ENCODE measurements at places on chromosomes 3 and 15. TPM values are rescaled to one million over a fixed set of nuclear protein-coding genes. Genes with fewer than 3 reads are reported as not detected.

The CYP8B1 gene
- not detected for polyA plus RNA-seq

DNA sequence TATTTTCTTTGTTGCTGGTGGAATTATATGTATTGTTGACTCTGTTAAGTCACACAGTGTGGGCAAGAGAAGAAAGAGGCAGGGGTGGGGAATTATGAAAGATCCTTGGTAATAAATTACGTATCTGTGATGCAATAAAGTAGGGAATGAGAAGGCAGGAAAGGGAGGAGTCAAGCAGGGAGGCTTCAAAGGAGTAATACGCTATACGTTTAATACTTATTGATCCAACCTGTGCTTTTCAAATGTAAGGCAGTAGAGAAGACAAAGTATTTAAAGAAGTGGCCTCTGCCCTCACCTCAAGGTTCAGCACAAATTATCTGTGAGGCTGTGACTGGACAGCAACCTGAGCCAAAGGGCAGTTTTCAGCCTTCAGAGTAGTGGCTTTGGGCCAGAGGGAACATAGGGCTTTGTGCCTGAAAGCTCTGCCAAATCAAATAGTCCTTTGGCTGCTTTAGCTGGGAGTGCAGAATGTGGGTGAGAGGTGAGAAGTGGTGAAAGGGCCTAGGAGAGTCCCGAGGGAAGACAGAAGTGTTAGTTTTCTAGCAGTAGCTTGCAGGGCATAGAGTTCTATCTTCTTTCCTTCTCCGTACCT, 1.2 kb upstream of the PLIN1 start:
- H3K27me3 ChIP-seq = no peaks in the 10 kb centered on the region
- no peak overlapping the region for H3K4me3 ChIP-seq
- no peak overlapping the region for H3K27ac ChIP-seq
- H3K36me3 ChIP-seq = no peaks in the 10 kb centered on the region
- no peaks in the 10 kb centered on the region for H3K4me1 ChIP-seq

GRCh38 chr3:51297333-51297732, 87.8 kb upstream of the MANF start:
- H3K36me3 ChIP-seq = no peaks in the 10 kb centered on the region
- no peak overlapping the region for H3K4me3 ChIP-seq
- no peak for DNase-seq

DNA sequence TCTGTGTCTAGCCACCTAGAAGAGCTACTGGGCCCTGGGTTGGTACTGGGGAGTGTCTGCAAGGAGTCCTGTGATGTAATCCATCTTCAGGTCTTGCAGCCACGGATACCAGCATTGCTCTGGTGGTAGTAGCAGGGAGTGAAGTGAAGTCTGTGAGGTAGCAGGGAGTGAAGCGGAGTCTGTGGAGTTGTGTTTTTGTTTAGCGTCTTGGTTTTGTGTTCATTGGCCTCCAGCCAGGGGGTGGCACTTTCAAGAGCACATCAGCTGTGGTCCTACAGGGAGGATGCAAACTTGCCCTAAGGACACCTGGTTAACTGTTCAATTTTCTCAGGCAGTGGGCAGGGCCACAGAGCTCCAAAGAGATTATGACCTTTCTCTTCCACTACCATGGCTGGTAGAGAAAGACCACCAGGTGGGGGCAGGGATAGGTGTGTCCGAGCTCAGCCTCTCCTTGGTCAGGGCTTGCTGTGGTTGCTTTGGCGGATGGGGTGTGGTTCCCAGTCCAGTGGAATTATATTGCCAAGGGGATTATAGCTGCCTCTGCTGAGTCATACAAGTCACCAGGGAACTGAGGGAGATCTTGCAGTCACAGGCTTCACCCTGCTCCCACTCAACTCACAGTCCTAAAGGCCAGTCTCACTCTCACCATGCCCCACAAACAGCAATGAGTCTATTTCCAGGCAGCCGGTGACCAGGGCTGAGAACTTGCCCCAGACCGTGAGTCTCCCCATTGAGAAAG, 424.7 kb downstream of the ZBBX start:
- no peak for DNase-seq
- H3K4me1 ChIP-seq = no peaks in the 10 kb centered on the region
- no peak overlapping the region for H3K27ac ChIP-seq
- H3K36me3 ChIP-seq = no peaks in the 10 kb centered on the region

GRCh38 chr3:29565236-29565635, 284.4 kb downstream of the RBMS3 start:
- H3K4me3 ChIP-seq = no peak overlapping the region
- peak; percentile 52 for DNase-seq
- no peak overlapping the region for H3K27ac ChIP-seq
- no peaks in the 10 kb centered on the region for H3K4me1 ChIP-seq
- no peaks in the 10 kb centered on the region for H3K36me3 ChIP-seq

- no peaks in the 10 kb centered on the region for H3K4me1 ChIP-seq
- no peak overlapping the region for H3K4me3 ChIP-seq
- no peak overlapping the region for H3K27ac ChIP-seq
- DNase-seq = no peak
- H3K27me3 ChIP-seq = no peaks in the 10 kb centered on the region
- H3K36me3 ChIP-seq = no peaks in the 10 kb centered on the region
Measured at GRCh38 chr3:52440671-52441070, 4.2 kb downstream of the SEMA3G start.

- no peak overlapping the region for H3K27ac ChIP-seq
- no peak overlapping the region for H3K4me3 ChIP-seq
Measured at GRCh38 chr3:32440611-32441350, 49.1 kb downstream of the CMTM7 start.

DNA sequence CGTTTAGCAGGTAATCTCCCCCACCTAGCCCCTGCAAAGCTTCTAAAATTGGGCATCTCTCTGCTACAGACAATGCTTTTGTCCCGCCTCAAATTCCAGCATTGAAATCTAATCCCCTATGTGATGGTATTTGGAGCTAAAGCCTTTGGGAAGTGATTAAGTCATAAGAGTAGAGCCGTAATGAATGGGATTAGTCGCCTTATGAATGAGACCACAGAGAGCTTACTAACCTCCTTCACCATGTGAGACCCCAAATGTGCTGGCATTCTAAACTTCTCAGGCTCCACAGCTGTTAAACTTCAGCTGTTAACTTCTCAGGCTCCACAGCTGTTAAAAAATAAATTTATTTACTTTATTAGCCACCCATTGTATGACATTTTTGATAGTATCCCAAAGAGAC, 374.2 kb upstream of the BCHE start:
- H3K4me1 ChIP-seq = no peaks in the 10 kb centered on the region
- H3K27me3 ChIP-seq = no peaks in the 10 kb centered on the region

- peak overlapping the region; percentile 62 for H3K27ac ChIP-seq
- H3K4me3 ChIP-seq = no peak overlapping the region
- no peaks in the 10 kb centered on the region for H3K27me3 ChIP-seq
- H3K36me3 ChIP-seq = no peaks in the 10 kb centered on the region
Measured at GRCh38 chr3:156812521-156813335, 13.4 kb upstream of the LEKR1 start.

GRCh38 chr15:28107111-28107903, 8.2 kb upstream of the OCA2 start:
- peak; percentile 25 for DNase-seq
- no peak overlapping the region for H3K27ac ChIP-seq

DNA sequence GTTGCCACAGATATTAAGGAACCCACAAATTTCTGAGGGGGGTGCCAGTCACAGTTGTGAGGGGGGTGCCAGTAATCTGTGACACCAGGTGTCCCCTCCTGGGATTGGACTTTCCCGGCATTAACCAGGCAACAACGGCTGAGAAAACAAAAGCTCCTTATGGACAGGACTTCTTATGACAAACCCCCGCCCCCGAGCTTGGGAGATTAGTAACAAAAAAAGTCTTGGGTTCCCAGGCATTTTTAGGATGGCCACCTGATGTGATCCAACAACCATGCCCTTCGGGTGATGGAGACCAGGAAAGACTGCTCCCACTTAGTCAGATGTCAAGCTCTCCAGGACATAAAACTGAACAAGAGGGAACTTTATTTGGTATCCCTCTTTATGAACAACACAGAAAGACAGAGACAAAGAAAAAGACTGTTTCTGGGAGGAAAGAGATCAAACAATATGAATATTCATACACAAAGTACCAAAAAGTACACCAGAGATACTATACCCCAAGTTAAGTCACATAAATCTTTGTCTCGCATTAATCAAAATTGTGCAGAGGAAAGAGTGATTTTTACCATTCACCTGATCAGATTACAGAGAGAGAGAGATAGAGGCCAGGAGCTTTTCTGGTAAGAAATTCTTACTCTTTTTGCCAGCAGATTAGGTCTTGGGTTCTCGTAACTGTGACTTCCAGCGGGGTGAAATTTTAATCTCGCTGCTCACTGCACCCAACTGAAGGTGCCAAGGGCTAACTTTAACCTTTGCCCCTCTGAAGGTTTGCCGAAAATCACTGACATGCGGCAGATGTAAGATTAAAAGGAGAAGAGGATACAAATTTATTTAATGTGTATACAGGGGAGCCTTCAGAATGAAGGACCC, 61.6 kb downstream of the OSTN start:
- H3K4me1 ChIP-seq = no peaks in the 10 kb centered on the region
- H3K27ac ChIP-seq = no peak overlapping the region
- H3K4me3 ChIP-seq = no peak overlapping the region
- H3K27me3 ChIP-seq = no peaks in the 10 kb centered on the region

The HRG gene
- not detected for polyA plus RNA-seq

GRCh38 chr3:5036858-5037257, 57.6 kb downstream of the BHLHE40 start:
- H3K36me3 ChIP-seq = no peaks in the 10 kb centered on the region
- no peaks in the 10 kb centered on the region for H3K27me3 ChIP-seq
- H3K4me1 ChIP-seq = no peaks in the 10 kb centered on the region
- H3K27ac ChIP-seq = no peak overlapping the region

The LOXL1 gene
- polyA plus RNA-seq = 14.4 TPM

GRCh38 chr3:138449490-138449889, 15.1 kb downstream of the ESYT3 start:
- H3K36me3 ChIP-seq = no peaks in the 10 kb centered on the region
- H3K4me1 ChIP-seq = no peaks in the 10 kb centered on the region
- H3K27ac ChIP-seq = no peak overlapping the region
- H3K4me3 ChIP-seq = no peak overlapping the region

DNA sequence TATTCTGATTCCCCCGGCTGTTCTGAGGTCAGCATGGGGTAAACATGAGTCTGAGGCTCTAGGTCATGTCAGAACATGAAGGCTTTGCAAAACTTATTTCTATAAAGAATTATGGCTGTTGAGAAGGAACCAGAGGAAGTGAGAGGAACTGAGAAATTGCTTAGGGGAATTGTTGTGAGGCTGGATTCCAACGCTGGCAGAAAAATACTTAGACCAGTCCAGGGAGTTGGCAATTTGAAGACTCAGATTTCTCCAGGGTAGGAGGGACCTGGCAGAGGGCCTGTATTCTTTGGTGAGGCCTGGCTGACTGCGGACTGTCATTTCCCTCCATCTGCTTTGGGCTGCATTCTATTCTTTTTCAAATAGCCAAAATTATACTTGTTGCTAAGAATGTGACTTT, 155.5 kb downstream of the PLD1 start:
- H3K4me3 ChIP-seq = no peak overlapping the region
- no peaks in the 10 kb centered on the region for H3K4me1 ChIP-seq
- H3K36me3 ChIP-seq = peaks cover 16% of the 10 kb centered on the region

The NEIL1 gene
- 29.5 TPM for polyA plus RNA-seq

DNA sequence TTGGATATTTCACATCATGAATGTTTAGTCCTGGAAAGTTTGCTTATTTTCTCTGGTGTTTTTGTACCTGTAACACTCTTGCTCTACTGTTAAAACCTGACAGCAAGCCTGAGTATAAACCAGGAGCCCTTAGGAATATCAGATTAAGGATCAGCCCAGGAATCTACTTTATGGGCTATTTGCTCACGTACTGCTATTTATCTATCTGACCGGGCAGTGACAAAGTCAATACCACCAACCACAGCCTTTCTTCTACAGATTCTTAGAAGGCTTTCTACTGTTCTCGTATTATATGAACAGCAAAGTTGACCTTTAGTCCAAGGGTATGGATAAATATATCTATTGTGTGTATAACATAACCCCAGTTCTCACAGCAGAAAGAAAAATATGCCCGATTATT, 521.2 kb downstream of the RBMS3 start:
- H3K27me3 ChIP-seq = no peaks in the 10 kb centered on the region
- no peaks in the 10 kb centered on the region for H3K4me1 ChIP-seq
- DNase-seq = no peak
- H3K4me3 ChIP-seq = no peak overlapping the region
- no peak overlapping the region for H3K27ac ChIP-seq

DNA sequence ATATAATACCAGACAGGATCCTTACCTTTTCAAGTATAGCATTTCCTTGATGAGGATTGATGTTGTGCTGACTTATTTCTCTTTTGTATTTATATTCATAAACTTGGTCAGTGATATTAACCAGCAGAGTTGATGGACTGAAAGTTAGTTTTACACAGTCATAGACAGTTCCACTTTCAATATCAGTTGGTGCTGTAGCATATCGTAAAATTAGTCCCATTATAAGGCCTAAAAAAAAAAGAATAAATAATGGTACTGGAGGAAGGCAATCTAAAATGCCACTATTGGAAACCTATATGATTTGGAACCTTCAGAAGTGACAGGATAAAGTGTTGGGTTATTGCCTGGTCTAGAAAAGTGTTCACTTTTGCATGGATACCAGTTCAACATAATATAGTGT, 16.3 kb downstream of the SLC9A9 start:
- peaks cover 17% of the 10 kb centered on the region for H3K4me1 ChIP-seq
- DNase-seq = no peak
- no peaks in the 10 kb centered on the region for H3K36me3 ChIP-seq

DNA sequence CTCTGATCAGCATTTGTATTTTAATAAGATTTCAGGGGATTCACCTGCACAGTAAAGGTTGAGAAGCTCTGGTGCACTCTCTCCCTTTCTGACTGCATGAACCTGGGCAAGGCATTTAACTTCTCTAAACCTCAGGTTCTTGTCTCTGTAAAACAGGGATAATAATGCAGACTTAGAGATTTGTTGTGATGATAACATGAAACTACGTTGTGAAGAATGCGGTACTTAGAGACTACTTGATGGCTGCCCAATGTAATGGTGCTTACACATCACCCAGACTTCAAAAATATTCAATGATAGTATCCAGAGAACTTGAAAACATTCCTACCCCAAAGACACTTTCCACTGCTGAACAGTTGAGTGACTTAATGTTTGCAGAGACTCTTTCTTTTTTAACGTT, 19.8 kb upstream of the TNFSF10 start:
- H3K27ac ChIP-seq = no peak overlapping the region
- no peak for DNase-seq
- no peak overlapping the region for H3K4me3 ChIP-seq
- H3K27me3 ChIP-seq = no peaks in the 10 kb centered on the region
- no peaks in the 10 kb centered on the region for H3K36me3 ChIP-seq
- H3K4me1 ChIP-seq = peaks cover 14% of the 10 kb centered on the region

GRCh38 chr3:133607816-133608215, 34.3 kb downstream of the CDV3 start:
- peaks cover 13% of the 10 kb centered on the region for H3K36me3 ChIP-seq
- H3K27ac ChIP-seq = no peak overlapping the region
- no peak for DNase-seq
- no peak overlapping the region for H3K4me3 ChIP-seq
- H3K4me1 ChIP-seq = no peaks in the 10 kb centered on the region

The P3H2 gene
- 5.8 TPM for polyA plus RNA-seq

Data from endothelial cell of umbilical vein (primary cell).